ENCODE measurements at places on chromosomes 12 and 14. TPM values are rescaled to one million over a fixed set of nuclear protein-coding genes. Genes with fewer than 3 reads are reported as not detected.

Gene OR6C76
- not detected for polyA plus RNA-seq

Gene FITM1
- polyA plus RNA-seq = not detected

Gene CPNE6
- 0.01 TPM for polyA plus RNA-seq

Gene HNRNPC
- 263 TPM for polyA plus RNA-seq

Gene DAO
- not detected for polyA plus RNA-seq

Gene ESRRB
- polyA plus RNA-seq = 0.52 TPM

Gene TDRD9
- 2.7 TPM for polyA plus RNA-seq

Gene GPR84
- polyA plus RNA-seq = 1.0 TPM

Gene FBXW8
- 4.4 TPM for polyA plus RNA-seq

Gene ITGB7
- polyA plus RNA-seq = 2.3 TPM

Gene EXOC3L4
- polyA plus RNA-seq = 1.7 TPM

Gene TEX52
- polyA plus RNA-seq = not detected

Gene CLEC4C
- polyA plus RNA-seq = not detected

Gene KCNJ8
- 32.3 TPM for polyA plus RNA-seq

Gene DNAJC22
- 4.0 TPM for polyA plus RNA-seq

Gene TTC9
- polyA plus RNA-seq = 0.79 TPM

Gene CTSG
- polyA plus RNA-seq = 0.26 TPM

Gene SERPINA4
- polyA plus RNA-seq = 76.1 TPM

Gene MYF5
- not detected for polyA plus RNA-seq

Gene MORN3
- polyA plus RNA-seq = 0.39 TPM

Gene EIF5
- polyA plus RNA-seq = 99.1 TPM

Gene RND1
- polyA plus RNA-seq = 9.0 TPM

Gene SPTB
- polyA plus RNA-seq = 3.0 TPM

Gene KLHDC1
- 1.2 TPM for polyA plus RNA-seq

Gene IL23A
- 3.1 TPM for polyA plus RNA-seq

Gene CMTM5
- 0.43 TPM for polyA plus RNA-seq

Gene DIO3
- 9.7 TPM for polyA plus RNA-seq

Gene RHEBL1
- polyA plus RNA-seq = 2.6 TPM

Gene GTF2H3
- polyA plus RNA-seq = 15.4 TPM

Gene KRT2
- polyA plus RNA-seq = not detected
